Kidney glomerular epithelial cell (primary cell): ENCODE measurements at places on chromosomes 5 and 9.

DNA sequence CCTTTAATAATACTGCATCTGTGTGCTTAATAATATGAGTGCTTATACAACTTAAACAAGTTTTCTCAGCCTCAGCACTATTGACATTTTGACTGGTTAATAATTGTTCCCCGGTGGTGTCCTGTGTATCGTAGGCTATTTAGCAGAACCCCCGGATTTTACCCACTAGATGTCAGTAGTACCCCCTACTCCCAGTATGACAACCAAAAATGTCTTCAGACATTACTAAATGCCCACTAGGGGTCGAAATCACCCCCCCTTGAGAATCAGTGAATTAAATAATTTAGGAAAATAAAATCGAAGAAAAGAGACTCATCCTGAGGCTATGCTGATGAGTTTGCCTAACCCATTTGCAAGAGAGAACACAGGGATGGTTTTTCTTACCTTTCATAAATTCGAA, 166.3 kb downstream of the ATP10B start:
- no peak for DNase-seq

DNA sequence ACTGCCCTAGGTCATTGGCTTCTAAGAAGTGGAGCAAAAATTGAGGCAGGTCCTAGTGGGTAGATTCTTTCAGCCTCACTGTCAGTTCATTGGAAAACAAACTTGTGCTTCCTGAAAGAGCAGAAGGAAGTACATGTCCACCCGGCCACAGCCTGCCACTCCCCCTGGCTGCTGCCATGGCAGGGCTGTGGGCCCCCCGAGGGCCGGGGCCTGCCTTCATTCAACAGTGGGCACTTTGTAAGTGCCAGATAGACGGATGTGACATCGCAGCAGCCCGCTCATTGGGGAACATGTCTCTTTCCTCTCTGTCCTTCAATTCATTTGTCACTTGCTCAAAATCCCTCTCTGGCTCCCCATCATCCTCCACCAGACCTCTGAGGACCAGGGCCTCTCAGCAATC, 20.6 kb upstream of the NEURL1B start:
- DNase-seq, result no peak

GRCh38 chr9:92669527-92669889, 423 bp downstream of the IPPK start:
- no peak for DNase-seq

GRCh38 chr5:129412721-129413120, 47.4 kb upstream of the ADAMTS19 start:
- DNase-seq, result no peak

DNA sequence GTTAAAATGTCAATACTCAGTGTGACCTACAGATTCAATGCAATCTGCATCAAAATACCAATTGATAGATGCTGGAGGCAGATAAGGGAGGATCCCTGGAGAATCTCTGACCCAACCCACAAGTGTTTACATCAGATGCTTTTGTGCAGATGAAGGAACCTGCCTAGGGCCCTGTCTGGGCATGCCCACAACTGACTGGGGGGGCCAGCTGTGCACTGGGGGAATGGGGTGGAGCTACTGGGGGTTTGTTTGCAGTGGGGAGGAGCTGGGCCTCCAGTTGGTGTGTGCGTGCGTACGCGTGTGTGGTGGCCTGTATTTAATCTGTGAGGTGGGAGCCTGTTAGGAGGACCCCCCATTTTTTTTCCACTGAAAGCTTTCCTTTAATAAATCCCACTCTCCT, 244.9 kb downstream of the TRIM36 start:
- no peak for DNase-seq

- no peak for DNase-seq
These were observed 110.8 kb downstream of the HMHB1 start for GRCh38 chr5:143922718-143923117.

DNA sequence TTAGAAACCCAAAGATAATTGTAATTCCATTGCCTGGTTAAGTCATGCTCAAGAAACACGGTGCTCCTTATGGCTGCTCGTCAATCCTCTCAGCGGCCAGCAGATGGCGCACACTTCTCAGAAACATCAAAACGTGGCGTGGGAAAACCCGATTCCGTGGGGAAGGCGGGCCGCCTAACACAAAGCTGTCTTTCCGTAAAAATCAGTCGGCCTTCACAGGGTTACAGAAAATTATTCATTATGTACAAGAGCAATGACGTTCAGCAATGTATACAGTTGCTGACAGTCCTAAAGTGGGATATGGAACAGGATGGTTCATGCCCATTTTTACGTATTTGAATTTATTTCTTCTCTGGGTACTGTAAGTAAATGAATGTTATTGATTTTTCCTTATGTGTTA, 83.5 kb downstream of the PDE4D start:
- DNase-seq, result peak; percentile 55

DNA sequence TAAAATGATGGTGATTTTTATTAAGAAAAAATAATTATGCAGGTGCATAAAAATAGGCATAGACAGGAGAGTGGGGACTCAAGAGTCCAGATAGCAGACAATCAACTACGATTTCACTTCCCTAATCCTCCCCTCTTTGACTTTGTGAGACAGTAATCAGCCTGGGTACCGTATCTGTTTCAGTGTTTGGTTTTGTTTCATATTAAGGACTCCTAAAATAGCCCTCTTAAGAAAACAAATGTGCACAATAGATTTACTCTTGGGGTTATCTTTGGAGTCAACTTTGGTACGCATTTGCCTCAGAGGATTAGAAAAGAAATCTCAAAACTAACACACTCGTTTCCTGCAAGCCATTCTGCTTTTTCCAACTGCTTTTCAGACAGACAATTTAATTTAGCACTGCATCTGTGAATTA, 96.3 kb downstream of the ZNF608 start:
- DNase-seq, result no peak

DNA sequence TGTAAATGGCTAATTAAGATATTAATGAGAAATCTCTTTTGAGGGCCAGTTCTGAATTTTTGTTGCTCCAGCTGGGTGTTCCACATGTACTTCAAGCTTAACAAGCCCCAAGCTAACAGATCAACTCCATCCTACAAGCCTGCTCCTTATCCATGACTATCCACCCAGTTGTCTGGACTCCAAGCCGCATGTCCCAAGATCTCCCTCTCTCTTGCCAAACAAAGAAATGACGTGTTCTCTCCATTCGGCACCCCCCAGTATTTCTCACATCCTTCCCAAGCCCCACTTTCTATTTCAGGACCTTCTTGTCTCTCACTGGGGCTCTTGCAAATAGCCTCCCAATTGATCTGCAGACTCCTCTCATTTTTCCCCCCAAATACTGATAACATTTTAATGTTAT, 15.8 kb upstream of the PTPN3 start:
- no peak for DNase-seq

GRCh38 chr5:53256746-53257145, 147.2 kb upstream of the MOCS2 start:
- DNase-seq, result no peak

GRCh38 chr5:42483472-42484154, 60.4 kb downstream of the GHR start:
- DNase-seq, result no peak

DNA sequence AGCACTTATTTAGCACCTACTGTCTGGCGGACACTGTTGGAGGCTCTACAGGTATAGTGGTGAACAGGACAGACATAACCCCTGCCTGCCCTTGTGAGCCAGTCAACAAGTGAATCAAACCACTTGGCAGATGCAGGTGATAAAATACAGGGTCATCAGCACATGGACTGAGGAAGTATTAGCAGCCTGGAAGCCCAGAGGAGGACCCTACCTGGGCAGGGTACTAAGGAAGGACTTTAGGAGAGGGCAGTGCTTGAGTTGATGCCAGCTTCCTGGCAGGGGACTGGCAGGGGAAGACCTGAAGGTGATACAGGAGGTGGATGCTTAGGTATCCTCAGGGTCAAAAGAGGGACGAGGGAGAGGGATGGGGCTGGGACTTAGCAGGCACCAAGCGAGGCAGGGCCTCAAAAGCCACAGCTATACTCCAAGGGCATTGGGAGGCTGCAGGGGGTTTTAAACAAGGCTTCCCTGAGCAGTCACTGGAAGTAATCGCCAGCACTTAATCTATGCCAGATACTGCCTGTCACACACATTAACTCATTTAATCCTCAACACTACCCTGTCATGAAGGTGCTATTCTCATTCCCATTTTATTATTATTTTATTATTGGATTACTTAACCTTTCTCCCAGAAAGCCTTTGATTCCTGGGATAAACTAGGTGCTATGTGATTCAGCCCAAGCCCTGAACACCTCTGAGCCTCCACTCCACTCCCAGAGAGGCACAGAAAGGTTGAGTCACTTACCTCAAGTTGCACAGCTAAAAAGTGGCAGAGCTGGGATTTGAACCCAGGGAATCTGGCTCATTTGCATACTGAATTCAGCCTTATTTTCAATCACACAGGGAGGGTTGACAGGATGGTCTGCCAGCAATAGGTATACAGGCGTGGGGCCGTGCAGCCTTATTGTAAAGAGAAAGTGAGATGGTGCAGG, 63.8 kb upstream of the ORM1 start:
- DNase-seq, result no peak

DNA sequence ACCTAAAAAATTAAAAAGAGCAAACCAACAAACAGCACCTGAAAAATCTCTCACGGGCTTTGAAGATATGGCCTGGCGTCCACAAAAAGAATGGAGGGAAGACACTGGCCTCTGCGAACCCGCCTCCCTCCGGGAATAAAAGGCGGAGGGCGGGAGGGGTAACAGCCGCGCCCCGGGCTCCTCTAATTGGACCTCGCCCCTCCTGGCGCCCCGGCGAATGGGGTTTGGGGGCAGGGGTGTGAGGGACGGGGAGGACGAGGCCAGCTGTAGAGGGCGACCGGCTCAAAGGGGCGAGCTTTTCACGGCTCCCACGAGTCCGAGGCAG, 753 bp downstream of the FANCC start:
- DNase-seq, result peak; percentile 47

- DNase-seq, result peak; percentile 62
These were observed 246.0 kb upstream of the NUDT12 start for GRCh38 chr5:103808464-103809106.

- DNase-seq, result no peak
These were observed 893.3 kb downstream of the PTPRD start for GRCh38 chr9:9719373-9720112.

- no peak for DNase-seq
These were observed 221.6 kb downstream of the PARP8 start for GRCh38 chr5:50887889-50888633.

GRCh38 chr5:175902026-175902425, 30.6 kb downstream of the CPLX2 start:
- no peak for DNase-seq

GRCh38 chr9:131432597-131433301, 38.9 kb downstream of the PRRC2B start:
- peak; percentile 8 for DNase-seq

- no peak for DNase-seq
These were observed 4.1 kb downstream of the NOTCH1 start for GRCh38 chr9:136541709-136542108.

GRCh38 chr9:38081356-38082108, 12.5 kb upstream of the SHB start:
- DNase-seq, result no peak

GRCh38 chr5:82225525-82226172, 52.5 kb downstream of the RPS23 start:
- DNase-seq, result peak; percentile 77

GRCh38 chr5:139051392-139051791, 146.8 kb downstream of the SIL1 start:
- DNase-seq, result no peak

GRCh38 chr9:87290241-87291052, 207.2 kb upstream of the DAPK1 start:
- peak; percentile 24 for DNase-seq

DNA sequence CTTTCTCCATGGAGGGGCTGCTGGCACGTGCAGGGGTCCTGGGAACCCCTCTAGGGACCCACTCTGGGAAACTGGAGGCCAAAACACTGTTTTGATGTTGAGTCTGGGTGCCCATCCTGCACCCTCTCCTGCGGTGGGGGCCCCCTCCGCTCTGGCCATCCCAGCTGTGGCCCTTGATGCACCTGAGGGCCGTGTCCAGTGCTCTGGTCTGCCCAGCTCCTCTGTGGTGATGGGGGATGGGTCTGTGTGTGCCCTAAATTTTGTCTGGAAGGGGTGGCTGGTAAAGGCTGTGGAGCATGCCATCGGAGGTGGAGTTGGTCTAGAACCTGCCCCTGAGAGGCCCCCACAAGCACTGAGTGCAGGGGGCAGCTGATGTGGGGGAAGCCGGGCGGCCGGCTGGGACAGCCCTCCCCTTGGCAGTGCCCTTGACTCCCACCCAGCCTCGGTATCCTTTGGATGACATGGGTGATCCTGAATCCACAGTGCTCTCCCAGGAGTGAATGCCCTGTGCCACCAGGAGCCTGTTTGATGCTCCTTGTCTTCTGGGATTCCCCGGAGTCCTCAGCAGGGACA, 26.3 kb downstream of the AHRR start:
- DNase-seq, result no peak

DNA sequence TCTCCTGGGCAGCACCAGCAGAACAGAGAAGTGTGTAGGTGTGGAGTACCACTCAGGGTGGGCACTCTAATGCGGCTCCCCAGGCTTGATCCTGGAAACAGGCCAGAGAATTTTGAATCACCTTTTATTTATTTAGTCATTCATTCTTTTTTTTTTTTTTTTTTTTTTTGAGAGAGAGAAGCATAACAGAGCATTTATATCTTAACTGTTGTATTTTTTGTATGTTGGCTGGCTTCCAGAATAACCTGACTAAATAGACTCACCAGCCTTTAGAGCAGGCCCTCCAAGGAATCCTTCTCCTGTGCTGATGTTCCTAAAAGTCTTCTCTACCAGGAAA, 153.4 kb downstream of the PIK3R1 start:
- DNase-seq, result peak; percentile 9

DNA sequence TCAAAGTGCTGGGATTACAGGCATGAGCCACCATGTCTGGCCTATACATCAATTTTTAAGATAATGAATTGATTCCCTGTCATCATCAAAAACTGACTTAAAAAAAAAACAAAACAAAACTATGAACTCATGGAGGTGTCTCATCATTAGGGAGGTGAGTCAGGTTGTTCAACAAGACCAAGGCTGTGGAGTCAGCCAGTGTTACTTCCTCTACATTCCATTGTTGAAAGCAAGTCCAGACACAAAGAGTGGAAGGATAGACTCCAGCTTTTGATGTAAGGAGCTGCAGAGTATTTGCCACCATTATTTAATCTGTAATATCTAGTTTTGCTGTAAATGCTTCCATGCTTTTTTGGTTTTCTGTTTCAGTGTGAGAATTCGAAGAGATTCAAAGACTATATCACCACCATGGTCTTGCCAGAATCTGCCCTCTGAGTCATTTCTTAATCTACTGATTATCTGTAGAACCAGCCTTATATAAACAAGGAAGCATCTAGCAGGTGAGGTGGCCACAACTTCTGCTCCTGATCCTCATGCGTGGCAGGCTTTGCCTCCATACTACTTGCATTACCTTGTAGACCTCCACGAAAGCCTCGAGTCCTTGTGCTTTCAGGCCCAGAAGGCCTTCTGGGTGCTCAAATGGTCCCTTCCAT, 156.1 kb downstream of the FGF1 start:
- DNase-seq, result peak; percentile 82

- no peak for DNase-seq
These were observed 135.4 kb upstream of the DMRT1 start for GRCh38 chr9:706073-706472.
